ENCODE measurements at places on chromosomes 6 and 20.

DNA sequence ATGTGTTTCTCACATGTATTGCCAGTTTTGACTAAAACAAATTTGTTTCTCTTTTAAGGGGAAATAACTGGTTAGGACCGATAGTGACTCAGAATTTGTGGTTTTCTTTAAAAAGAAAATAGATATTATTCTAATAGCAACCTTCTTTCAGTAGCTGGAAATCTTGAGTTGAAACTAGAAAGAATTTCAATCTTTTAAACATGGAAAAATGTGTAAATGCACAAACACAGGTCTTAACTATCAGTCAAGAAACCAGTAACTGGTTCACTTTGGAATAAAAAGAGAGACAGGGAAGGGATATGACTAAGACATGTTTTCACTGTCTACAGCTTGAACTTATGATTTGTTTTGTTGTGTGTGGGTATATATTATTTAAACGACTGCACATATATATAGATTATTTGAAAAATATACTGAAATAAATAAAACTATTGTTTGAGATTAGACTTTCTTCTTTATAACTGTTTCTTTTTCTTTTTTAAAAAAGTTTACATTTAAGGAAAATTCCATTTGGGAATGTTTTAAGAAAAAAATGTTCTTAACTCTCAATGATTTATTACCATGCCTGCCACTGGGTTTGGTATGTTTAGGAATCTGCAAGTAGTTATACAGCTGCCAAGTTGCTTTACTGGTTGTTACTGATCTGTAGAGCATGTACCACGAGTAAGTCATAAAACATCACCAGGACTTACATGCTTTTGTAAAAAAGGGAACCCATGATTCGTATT, 753.3 kb upstream of the MARCKS start:
- DNase-seq, result peak; percentile 73

- peak; percentile 37 for DNase-seq
Measured at GRCh38 chr6:155309150-155309549, 5.1 kb downstream of the TFB1M start.

DNA sequence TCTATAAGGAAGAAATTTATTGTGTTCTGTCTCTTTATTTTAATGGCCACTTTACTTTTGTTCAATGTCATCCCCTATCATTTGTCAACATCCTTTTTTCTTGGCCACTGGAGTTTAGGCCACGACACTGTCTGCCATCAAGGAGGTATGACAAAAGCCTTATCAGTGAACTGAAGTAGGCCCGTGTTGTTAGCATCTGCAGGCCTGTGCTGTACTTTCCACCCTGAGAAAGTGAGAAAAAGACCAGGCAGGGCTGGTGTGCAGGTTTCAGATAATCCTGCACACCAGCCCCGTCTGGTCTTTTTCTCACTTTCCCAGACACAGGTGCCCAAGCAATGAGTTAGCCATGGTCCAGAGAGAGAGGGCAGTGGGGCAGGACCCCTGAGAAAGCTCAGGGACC, 57.6 kb downstream of the GOPC start:
- no peak for DNase-seq

DNA sequence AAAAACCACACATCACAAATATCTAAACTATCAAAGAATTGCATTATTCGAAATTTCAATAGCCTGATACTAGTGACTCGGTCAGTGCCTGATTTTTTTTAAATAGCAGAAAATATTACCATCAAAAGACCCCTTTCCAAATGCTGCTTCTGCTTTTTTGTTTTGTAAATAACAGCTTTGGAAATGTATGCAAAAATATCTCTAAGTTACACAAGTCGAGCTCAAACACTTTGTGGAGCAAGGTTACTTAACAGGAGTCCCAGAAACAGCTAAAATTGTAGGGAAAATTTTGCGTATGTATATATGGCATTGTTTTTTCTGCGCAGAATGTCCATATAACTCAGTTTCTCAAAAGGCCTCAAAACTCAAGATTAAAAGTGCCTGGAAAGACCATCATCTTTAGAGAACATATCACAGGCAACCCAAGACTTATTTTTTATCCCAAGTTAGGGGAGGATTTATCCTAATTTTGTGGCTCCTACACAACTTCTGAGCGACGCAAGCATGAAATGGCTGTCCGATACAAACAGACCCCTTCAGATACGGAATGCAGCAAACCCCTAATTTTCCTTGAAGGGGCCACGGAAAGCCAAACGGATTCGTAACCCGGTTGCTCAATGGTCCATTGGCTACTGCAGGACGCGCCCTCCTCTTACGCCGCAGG, 1.3 kb downstream of the CEP85L start:
- DNase-seq, result peak; percentile 64

DNA sequence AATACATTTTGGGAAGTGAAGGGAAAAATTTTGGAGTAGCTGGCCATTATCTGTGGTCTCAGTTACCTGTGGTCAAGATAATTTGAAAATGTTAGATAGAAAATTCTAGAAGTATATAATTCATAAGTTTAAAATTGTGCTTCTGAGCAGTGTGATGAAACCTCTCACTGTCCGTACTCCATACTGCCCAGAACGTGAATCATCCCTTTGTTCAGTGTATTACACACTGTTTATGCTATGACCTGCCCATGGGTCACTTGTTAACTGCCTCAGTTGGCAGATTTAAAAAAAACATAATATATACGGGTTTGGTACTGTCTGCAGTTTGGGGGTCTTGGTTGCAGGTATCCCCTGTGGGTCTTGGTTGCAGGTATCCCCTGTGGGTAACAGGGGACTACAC, 4.1 kb upstream of the CALHM5 start:
- DNase-seq, result peak; percentile 82

- DNase-seq, result no peak
Measured at GRCh38 chr20:61934716-61935530, 130.8 kb downstream of the TAF4 start.

GRCh38 chr20:36883977-36884535, 8.1 kb downstream of the TLDC2 start:
- no peak for DNase-seq

DNA sequence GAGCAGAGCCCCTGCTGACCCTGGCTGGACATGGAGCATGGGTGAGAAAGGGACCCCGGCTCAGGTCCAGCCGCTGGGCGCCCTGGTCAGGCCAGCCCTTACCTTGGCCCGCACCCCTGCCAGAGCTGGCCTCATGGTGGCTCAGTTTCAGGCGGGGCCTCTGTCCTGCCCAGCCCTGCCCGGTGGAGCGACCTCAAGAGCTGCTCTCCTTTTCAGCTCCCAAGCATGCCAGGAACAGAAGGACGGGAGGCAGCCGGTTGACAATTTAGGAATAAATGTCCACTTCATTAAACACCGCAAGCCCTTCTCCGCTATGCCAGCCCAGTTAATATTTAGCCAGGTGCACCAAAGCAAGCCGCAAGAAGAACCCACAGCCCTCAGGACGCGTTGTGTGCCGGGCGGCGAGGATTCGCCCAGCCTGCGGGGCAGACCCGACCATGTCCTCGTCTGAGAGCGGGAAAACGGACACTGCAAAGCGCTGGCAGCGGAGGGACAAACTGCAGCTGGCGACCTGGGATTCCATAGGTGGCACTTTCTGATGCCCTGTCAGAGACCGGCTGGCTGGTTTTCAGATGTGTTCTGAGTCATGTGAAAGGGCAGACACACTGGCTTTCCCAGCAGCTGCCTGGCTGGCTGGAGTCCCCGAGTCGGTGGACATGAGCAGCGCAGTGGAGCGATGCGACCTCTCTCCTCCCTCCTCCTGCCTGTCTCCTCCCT, 221.9 kb downstream of the TTLL2 start:
- DNase-seq, result no peak

GRCh38 chr6:56842686-56843475, 112.0 kb upstream of the BEND6 start:
- peak; percentile 62 for DNase-seq

DNA sequence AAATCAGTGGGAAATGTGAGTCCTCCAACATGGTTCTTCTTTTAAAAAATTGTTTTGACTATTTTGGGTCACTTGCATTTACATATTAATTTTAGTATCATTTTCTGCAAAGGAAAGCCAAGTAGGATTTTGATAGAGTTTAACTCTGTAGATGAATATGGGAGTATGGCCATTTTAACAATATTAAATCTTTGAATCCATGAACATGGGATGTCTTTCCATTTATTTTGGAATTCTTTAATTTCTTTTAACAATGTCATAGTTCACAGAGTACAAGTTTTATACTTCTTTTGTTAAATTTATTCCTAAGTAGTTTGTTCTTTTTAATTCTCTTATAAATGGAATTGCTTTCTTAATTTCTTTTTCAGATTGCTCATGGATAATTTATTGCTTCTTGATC, 56.5 kb upstream of the ARMC2 start:
- no peak for DNase-seq

DNA sequence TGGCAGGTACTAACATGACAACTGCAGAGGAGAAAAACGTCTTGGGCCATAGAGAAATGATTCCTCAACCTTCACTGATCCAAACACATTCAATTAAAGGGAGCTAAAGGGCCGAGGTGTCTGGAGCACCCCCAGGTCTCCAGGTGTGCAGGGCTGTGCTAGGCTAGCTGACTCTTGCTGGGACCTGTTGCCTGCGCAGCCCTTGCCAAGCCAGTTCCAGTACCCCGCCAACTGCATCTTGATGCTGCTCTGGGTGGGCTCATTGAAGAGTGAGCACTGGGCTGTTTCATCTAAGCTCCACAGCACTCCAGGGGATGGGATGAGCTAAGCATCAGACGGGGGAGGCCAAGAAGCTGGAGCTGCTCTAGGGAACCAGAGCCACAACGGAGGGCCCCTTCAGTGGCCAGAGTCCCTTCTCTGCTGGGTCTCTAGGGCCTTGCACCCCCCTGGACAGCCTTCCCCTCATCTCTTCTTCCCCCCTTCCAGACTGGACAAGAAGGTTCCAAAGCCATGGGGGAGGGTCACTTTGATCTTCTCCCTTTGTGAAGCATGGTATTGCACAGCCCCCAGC, 15.9 kb downstream of the LEMD2 start:
- DNase-seq, result no peak

- DNase-seq, result no peak
Measured at GRCh38 chr20:63176034-63176426, 39.9 kb downstream of the YTHDF1 start.

DNA sequence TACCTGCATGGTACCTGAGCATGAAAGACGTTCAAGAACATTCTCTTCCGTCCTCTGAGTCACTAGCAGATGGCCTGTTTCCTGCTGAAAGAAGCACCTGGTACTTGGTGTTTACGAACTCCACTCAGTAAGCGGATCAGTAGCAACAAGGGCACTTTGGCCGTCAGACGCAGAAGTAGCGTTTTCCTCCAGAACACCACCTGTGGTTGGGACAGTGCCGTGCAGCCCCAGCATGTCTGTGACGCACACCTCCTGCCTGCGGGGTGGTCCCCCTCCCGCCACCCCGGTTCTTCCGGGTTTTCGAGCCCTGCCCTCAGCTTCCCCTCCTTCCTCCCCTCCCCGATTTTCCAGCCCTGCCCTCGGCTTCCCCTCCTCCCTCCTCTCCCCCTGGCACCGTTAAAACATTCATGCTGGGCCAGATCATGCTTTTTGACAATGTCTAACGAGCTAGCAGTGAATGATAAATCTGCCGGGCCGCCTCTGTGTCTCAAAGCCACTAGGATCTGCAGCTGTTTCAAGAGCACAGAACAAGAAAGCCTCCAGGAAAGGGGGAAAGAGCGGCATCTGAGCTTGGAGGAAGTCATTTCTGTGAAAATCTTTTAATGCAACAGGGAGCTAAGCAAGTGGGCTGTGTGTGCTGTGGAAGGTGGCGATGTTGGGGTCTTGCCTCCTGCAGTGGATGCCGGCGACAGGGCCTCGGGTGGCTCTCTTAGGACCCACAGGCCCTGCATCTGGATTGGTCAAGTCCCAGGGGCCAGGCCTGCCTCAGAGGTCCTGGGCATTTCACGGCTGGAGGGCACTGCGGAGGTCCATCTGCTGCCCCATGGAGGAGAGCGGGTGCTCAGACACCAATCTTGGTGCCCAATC, 207.9 kb downstream of the ERMARD start:
- no peak for DNase-seq

All from iris pigment epithelial cell (primary cell).